Activated CD4-positive, CD25-positive, alpha-beta regulatory T cell (primary cell): ENCODE measurements at places on chromosomes 7 and 10.
A peak's percentile ranks its signal among the peaks of the same experiment; 100 is the strongest.

- DNase-seq, result no peak
Measured at GRCh38 chr10:102467971-102468438, 16.7 kb upstream of the C10orf95 start.

DNA sequence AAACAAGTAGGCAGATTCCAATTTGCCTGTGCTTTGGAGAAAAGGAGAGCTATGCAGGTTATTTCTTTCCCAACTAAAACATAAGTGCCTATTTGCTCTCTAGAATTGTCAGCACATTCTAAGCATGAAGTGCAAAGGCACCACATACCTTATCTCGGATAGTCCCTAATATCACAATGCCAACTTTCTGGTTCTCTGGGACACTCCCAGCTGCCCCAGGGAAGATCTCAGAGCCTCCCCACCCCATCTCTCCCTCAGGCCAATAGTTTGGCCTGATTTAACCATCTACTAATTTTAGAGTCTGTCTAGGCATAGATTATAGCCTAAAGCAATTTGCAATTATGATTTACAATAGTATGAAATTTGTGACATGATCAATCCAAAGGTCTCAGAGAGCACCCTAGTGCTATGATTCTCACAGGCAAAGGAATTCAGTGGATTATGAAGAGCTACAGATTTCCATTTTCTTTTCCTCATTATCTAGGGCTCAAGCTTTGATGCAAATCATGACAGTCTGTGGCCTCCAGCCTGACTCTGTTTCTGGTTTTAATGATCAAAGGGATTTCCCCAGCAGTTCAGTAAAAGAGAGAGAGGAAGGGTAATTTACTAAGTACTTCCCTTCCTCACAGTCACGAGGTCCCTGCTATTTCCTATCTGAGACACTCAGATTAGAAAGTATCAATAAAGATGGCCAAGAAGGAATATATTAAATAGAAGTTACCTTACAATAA, 29.0 kb upstream of the IL6 start:
- no peak for DNase-seq

- no peak for DNase-seq
Measured at GRCh38 chr7:142459551-142459963, 201.7 kb upstream of the PRSS58 start.

DNA sequence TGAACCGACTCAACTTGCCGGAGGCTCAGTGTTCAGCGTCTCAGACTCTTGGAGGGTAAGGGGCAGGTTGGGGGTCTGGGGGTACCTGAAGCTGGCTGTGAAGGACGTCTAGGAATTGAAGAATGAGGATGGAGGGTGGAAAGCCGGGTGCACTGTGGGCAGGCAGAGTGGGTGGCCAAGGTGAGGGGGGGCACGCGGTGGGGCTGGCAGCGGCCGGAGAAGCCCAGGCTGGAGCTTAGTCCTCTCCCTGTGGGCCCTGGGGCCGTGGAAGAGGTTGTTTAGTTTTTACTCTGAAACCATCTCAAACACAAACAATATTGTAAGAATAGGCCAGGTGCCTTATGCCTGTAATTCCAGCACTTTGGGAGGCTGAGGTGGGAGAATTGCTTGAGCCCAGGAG, 83.4 kb downstream of the UNCX start:
- no peak for DNase-seq

GRCh38 chr7:138958391-138958956, 22.7 kb downstream of the KIAA1549 start:
- no peak for DNase-seq

DNA sequence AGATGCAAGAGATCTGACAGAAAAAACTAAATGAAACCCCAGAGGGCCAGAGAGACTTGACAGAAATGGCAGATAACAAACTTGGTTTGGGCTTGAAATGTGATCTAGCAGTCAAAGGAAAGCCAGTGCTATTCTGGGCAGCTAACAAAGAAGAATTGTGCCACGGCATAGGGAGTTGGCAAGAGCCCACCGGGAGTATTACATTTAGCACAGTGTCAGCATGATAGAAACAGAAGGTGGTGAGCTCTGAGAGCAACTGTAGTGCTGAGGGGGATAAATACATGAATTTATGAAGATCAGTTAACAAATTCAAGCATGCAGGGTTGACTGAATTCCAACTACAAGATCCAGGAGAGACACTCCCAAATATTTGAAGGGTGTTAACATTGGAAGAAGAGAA, 91.1 kb downstream of the AHCYL2 start:
- no peak for DNase-seq

- DNase-seq, result no peak
Measured at GRCh38 chr7:152909683-152910544, 150.4 kb downstream of the ACTR3B start.

GRCh38 chr10:60368875-60369546, 20.7 kb downstream of the ANK3 start:
- DNase-seq, result no peak

DNA sequence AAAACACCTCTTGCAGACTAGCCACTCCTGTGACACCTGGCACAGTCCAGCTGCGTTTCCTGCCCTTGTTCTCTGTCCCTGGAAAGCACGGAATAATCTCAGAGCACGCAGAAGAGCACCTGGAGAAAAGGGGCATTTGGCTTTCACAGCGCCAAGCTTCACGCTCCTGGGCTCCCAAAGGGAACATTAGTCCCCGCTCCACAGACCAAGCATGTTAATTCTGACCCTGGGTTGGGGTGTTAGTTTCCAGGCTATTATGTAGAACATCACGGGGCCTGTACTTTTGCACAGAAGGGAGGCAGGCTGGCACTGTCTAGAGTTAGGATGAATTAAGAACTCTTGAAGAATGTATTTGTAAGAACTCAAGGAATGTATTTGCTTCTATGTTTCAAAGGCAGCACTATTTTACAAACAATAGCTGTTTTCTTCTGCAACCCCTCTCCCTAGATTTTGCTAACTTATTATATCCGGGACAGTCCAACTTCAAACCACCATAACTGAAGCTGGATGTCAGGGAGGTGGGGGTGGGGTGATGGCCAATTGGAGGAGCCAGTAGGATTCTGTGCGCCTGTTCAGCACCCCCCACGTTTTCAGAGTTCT, 62.2 kb upstream of the TRIM8 start:
- no peak for DNase-seq

- no peak for DNase-seq
Measured at GRCh38 chr10:77070346-77070745, 567.3 kb downstream of the KCNMA1 start.

DNA sequence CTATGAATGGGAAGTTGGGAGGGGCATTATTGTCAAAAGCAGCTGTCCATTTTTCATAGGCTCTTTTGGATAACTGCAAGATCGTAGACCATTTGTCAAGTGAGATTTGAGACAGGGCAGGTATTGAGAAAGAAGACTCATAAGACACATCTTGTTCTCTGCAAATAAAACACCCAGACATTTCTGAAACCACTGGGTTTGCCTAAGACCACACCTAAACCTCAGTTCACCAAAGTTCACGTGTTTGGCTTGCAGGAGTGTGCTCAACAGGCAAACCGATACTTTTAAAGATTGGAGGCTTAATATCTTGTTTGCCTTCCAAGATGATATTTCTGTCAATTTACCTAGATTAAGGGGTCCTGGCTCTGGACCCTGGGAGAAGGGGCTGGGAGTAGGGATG, 628.4 kb downstream of the CALN1 start:
- DNase-seq, result no peak

DNA sequence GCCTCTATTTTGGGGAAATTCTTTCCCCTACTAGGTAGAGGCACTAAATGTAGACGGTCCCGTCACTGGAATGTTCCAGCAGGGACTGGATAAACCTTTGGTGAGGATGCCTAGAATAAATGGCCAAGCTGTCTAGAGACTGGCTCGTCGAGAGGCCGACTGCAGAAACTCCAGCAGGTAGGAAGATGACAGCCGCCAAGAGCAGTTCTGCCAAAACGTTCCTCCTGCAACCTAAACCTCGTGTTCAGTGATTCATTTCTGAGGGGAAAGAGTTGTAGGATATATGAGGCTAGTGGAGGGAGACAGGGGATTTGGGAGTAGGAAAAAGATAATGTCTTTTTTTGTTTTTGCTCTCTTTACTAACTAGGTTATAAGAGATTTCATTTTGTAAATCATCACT, 184.7 kb upstream of the GDF10 start:
- no peak for DNase-seq

DNA sequence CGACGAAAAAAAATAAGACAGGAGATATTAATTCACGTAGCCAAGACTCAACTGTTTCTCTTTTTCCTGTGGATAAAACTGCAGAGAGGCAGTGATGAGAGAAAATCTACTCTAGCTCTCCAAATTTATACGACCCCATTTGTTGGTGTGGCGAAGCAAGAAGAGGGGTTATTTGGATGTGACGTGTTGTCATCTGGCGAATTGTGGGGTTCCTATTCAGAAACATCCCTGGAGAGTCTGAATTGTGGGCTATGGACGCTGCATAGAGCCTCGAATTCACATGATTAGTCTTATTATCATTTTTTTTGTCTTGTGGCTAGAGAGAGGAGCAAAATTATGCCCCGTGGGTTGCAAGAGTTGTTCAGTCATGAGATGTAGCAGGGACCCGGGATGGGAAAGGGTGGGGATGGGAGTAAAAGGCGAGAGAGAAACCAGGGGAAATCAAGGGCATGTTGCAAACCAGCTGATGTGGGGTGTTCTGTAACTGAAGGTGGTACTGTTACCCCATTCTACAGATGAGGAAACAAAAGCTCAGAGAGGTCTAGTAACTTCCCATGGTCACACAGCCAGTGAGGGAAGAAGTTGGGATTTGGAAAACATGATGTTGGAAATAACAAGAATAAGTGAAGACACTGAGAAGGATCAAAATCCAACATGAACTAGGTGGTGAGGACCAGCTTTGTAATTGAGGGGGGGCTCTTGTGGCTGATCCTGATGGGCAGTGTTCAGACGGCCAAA, 69.2 kb upstream of the SFMBT2 start:
- DNase-seq, result no peak

DNA sequence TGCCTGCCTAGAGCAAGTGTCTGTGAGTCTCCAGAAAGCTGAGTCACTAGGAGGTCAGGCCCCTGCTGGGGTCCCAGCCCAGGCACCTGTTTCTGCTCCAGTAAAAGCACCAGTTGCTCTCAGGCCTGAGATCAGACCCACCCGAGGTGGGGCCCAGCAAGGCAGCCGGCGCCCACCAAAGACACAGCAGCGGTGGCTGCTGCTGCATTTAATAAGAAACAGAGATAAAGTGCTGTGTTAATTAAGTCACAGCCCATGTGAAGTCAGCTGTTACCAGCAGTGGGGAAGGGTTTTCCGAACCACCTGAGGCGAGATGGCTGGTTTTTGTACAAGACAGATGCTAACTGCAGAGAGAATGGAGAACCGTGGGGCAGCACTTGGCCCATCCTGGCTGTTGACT, 12.1 kb upstream of the LRRC18 start:
- no peak for DNase-seq

DNA sequence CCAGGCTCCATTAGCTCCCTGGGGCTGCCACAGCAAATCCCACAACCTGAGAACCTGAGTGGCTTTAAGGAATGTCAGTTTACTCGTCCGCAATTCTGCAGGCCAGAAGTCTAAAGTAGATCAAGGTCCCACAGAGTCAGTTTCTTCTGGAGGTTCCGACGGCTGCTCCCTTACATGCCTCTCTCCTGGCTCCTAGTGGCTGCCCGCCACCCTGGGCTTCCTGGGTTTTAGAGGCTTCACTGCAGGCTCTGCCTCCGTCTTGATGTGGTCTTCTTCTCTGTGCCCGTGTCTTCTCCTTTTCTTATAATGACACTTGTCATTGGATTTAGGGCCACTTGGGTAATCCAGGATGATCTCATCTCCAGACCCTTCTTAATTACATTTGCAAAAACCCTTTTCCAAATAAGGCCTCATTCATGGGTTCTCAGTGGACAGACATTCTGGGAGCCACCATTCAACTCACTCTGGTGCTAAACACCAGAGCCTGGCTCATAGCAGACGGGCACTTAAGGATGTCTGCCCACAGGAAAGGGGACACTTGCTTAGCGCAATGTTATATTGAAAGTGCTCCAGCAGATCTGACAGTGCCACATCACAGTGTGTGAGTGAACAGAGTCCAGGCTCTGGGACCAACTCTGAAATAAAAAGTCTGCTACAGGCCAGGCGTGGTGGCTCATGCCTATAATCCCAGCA, 77.6 kb downstream of the VWC2 start:
- DNase-seq, result no peak

- DNase-seq, result peak; percentile 50
Measured at GRCh38 chr10:46268076-46268881, 18.5 kb upstream of the ANTXRL start.

- no peak for DNase-seq
Measured at GRCh38 chr7:14013898-14014297, 24.4 kb upstream of the ETV1 start.

DNA sequence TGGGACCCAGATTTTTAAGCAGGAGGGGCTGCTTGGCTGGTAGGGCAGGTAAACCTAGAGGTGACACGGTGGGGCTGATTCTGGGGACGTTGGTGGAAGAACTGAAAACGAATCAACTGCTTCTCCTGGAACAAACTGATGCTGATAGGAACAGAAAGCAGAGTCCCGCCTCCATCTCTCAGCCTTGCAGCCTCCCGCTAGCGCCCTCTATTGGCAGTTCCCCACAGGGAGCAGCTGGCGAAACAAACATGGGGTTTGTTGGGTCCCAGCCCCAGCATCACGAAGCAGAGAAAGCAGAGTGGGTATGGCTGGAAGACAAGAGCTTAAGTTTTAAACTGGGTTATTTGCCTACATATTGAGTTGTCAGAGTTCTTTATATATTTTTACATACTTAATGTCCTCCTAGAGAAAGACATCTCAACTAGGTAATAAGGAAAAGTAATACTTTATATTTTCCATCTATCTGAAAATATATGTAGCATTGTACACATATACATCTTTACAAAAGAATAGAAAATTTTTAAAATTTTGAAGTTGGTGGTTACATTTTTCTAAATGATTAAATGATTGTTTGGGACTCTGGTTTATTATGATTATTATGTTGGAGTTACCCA, 42.3 kb upstream of the FOXI2 start:
- no peak for DNase-seq

DNA sequence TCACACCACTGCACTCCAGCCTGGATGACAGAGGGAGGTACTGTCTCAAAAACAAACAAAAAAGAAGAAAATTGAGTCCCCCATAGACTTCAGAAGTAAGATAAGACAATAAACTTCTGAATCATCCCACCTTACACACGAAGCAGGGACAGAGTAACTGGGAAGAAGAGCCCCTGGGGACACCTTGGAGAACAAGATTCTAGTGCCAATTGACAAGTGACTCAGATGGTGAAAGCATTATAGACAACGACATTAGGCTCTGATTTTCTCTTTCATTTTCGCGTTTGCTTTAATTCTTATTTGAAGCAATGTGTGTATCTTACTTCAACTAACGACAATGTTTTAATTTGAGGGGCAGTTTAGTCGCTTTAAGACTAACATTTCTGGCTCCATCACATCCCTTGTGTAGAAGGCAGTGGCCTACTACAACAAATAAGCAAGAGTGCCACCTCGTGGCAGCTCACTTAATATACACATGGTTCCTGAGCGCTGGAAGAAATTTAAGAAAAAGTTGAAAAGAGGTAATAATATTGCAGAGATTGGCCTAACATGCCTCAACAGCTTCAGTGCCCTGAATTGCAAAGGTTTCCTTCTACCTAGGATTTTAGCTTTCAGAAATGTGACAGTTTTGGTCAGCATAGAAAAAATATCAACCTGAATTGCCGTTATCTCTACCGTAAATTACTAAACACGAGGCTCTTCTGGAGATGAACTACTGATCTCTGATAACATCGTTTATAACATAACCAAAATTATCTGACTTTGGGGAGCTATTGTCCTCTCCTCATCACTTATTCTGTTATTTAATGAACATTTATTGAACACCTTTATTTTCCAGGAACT, 36.7 kb downstream of the ASNS start:
- DNase-seq, result peak; percentile 16

GRCh38 chr7:155987681-155988235, 175.5 kb upstream of the SHH start:
- no peak for DNase-seq

- DNase-seq, result no peak
Measured at GRCh38 chr10:78985973-78986818, 82.6 kb upstream of the ZMIZ1 start.
